Prostate gland (tissue), 2 donors: ENCODE measurements at places on chromosomes 16 and 17. TPM values are rescaled to one million over a fixed set of nuclear protein-coding genes. Genes with fewer than 3 reads are reported as not detected.

Gene PPP1R1B
- total RNA-seq = 69.0 TPM

Gene CACNG3
- total RNA-seq = not detected

Gene PRMT7
- 77.9 TPM for total RNA-seq

Gene NETO2
- total RNA-seq = 0.73 TPM

Gene NEUROD2
- 0.17 TPM for total RNA-seq

Gene XYLT1
- 19.3 TPM for total RNA-seq

Gene TAT
- 0.17 TPM for total RNA-seq

Gene FBXO47
- not detected for total RNA-seq

Gene C16orf86
- total RNA-seq = 18.3 TPM

- no peaks in the 10 kb centered on the region for H3K27me3 ChIP-seq
- no peaks in the 10 kb centered on the region for H3K4me1 ChIP-seq
- no peak overlapping the region for H3K27ac ChIP-seq
- H3K4me3 ChIP-seq = no peak overlapping the region
- no peak for DNase-seq
Observed at GRCh38 chr16:65727534-65728137, 605.8 kb upstream of the CDH11 start.

DNA sequence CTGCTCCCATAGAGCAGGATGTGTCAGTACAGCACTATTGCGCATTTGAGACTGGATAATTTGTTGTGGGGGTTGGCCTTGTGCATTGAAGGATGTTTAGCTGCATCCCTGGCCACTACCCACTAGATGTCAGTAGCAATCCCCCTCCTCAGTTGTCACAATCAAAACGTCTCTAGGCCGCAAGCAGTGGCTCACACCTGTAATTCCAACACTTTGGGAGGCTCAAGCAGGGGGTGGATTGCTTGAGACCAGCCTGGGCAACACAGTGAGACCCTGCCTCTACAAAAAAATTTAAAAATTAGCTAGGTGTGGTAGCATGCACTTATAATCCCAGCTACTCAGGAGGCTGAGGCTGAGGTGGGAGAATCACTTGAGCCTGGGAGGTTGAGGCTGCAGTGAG lies 48.4 kb downstream of the CENPV start:
- H3K27ac ChIP-seq = no peak overlapping the region
- H3K4me1 ChIP-seq = no peaks in the 10 kb centered on the region
- no peak for DNase-seq
- H3K4me3 ChIP-seq = no peak overlapping the region
- no peaks in the 10 kb centered on the region for H3K36me3 ChIP-seq
- no peaks in the 10 kb centered on the region for H3K27me3 ChIP-seq

- H3K36me3 ChIP-seq = no peaks in the 10 kb centered on the region
- DNase-seq = no peak
- H3K4me1 ChIP-seq = no peaks in the 10 kb centered on the region
- H3K27ac ChIP-seq = no peak overlapping the region
Observed at GRCh38 chr17:50576864-50577263, 16.3 kb downstream of the CACNA1G start.

DNA sequence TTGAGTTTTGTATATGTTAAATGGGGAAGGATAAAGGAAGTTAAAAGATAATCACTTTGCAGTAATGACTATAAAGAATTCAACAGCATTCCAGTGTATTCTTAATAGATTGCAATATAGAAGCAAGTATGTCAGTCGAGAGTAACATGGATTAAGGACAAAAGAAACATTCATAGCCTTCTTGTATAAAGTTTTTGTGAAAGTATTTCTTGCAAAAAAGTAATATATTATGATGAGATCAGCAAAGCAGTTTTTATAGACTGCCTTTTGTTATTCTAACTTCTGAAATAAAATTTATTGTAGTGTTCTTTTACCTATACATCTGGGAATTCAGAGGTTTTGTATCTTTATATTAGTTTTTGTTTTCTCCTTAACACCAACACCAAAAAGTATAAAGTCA lies 184.9 kb upstream of the RBL2 start:
- H3K27me3 ChIP-seq = no peaks in the 10 kb centered on the region
- no peaks in the 10 kb centered on the region for H3K4me1 ChIP-seq
- H3K4me3 ChIP-seq = no peak overlapping the region
- no peak for DNase-seq

DNA sequence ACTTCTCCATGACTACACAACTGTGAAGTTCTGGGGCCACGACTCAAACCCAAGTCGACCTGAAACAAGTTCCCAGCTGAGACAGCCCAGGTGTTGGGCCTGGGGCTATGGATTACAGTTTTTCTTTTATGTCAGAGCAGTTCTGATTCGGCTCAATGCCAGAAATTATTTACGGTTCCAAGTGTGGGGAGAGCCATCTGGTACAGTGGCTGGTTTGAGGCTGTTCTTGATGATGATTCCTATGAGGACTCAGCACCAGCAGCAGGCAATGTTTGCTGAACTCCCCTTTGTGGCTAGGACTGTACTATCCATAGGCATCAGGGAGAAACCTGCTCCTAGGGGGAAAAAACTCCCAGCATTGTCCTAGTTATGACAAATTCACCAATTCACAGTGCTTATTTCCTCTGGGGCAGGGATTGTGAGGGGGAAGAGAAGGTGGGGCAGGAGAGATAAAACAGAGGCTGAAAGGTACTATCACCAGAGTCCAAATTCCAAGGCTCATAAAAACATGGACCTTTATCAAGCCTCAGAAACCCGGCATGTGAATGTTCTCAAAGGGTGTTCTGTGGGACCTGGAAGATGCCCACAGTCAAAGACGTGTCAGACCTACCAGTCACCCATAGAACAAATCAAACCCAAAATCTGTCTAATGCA lies 18.2 kb upstream of the CMTM4 start:
- H3K4me3 ChIP-seq = no peak overlapping the region
- no peak overlapping the region for H3K27ac ChIP-seq
- H3K4me1 ChIP-seq = no peaks in the 10 kb centered on the region
- DNase-seq = no peak

DNA sequence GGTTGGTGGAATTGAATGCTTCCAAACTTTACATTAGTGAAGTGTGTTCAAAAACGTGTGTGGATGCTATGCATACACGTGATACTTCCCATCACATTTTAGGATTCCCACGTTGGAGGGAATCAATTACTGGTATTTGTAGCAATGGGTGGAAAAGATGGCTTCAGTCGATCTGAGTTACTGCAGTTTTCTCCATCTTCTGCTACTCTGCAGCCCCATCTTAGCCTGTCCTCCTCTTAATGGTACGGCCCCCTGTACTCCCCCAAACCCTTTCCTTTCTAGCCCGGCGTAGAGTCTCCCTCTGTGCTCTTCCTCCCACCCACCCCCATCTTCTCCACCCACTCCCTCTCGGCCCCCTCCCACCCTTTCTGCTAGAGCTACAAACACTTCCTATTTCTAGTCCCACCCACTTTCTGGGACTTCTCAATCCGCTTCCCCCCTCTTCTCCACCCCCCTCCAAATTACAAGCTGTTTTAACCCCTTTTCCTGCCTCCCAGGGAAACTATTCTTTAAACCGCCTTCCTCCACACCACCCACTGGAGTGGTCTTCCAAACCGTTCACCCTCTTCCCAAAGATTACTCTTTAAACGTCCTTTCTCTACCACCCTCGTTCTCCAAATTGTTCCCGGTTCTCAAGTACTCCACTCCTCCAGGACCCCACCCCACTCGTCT lies 1.1 kb downstream of the CHTF8 start:
- peak overlapping the region; percentile 86 for H3K27ac ChIP-seq
- DNase-seq = no peak
- H3K4me1 ChIP-seq = peaks cover 13% of the 10 kb centered on the region
- peak overlapping the region; percentile 91 for H3K4me3 ChIP-seq
- H3K36me3 ChIP-seq = no peaks in the 10 kb centered on the region

- no peaks in the 10 kb centered on the region for H3K27me3 ChIP-seq
- H3K27ac ChIP-seq = no peak overlapping the region
- DNase-seq = peak; percentile 67
- H3K4me3 ChIP-seq = no peak overlapping the region
- H3K4me1 ChIP-seq = no peaks in the 10 kb centered on the region
Observed at GRCh38 chr17:62892870-62893338, 73.1 kb upstream of the TANC2 start.

GRCh38 chr17:6853764-6854442 lies 22.4 kb upstream of the TEKT1 start:
- no peaks in the 10 kb centered on the region for H3K36me3 ChIP-seq
- DNase-seq = no peak
- no peaks in the 10 kb centered on the region for H3K27me3 ChIP-seq
- no peak overlapping the region for H3K27ac ChIP-seq

DNA sequence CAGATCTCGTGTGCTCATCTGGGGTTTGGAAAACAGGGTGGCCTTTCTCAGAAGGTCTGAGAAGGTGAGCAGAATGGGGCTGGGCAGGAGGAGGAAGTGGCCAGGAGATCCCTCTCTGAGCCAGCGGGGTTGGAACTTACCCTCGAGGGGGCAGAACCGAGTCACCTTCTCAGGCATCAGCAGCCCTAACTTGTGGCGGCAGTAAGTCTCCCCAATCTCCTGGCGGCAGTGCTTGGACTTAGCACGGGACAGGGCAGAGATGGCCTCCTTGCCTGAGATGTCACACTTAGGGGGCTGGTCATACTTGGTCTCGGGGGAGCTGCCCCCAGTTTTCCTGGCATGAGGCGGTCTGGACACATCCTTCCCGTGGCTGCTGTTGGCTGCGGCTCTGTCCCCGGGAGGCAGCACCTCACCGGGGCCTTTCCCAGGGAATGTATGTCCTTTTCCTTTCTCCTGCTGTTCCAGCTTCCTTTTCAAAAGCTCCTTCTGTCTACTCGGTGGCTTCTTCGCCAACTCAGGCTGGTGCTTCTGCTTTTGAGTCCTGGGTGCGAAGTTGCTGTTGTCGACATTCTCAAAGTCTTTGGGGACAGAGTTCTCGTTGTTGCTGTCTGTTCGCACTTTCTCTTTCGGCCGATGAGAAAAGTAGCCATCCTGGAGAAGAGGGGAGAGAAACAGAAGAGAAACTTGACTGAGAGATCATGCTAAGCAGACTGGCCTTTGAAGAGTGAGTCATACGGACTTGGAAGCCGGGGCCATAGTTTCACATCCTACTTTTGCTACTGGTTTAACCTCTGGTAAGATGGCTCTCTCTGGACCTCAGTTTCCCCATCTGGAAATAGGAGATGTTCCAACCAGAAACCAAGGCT lies 211.7 kb downstream of the XYLT1 start:
- no peaks in the 10 kb centered on the region for H3K27me3 ChIP-seq
- no peaks in the 10 kb centered on the region for H3K36me3 ChIP-seq

GRCh38 chr16:64242492-64242891 lies 879.4 kb downstream of the CDH11 start:
- H3K4me1 ChIP-seq = no peaks in the 10 kb centered on the region
- no peak for DNase-seq
- H3K36me3 ChIP-seq = no peaks in the 10 kb centered on the region
- H3K4me3 ChIP-seq = no peak overlapping the region
- H3K27me3 ChIP-seq = no peaks in the 10 kb centered on the region

GRCh38 chr16:86480444-86480843 lies 29.9 kb upstream of the FOXF1 start:
- no peak overlapping the region for H3K27ac ChIP-seq
- H3K4me3 ChIP-seq = no peak overlapping the region
- no peaks in the 10 kb centered on the region for H3K36me3 ChIP-seq
- H3K4me1 ChIP-seq = no peaks in the 10 kb centered on the region
- peaks cover 2% of the 10 kb centered on the region for H3K27me3 ChIP-seq

- no peak overlapping the region for H3K27ac ChIP-seq
- no peaks in the 10 kb centered on the region for H3K27me3 ChIP-seq
- no peak for DNase-seq
- no peaks in the 10 kb centered on the region for H3K4me1 ChIP-seq
Observed at GRCh38 chr17:44687756-44688155, 1.8 kb downstream of the CCDC43 start.

DNA sequence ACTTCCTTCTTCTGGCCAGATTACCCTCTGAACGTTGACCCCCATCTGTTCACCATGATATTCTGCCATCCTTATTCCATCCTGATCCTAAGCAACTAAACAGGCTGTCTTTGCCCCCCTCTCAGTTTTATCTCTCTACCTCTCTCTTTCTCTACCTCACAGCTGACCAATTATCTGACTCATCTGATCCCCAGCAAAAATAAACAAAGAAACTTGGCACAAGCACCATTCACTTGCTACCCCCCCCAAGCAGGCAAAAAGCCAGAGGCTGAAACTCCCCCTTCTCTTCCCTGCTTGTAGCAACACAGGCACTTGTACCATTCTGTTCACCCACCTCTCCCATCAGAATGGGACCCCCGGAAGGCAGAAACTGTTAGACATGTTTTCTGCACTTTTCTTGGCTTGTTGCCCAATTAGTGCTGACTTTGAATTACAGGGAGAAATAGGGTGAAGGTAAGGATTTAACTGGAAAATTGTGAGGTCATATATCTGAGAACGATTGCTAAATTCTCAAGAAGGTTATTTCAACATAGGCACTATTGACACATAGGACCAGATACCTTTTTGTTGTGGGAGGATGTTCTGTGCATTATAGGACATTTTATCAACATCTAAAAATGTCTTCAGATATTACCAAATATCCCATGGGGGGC lies 163.2 kb downstream of the TOX3 start:
- no peak overlapping the region for H3K27ac ChIP-seq
- no peak overlapping the region for H3K4me3 ChIP-seq
- H3K27me3 ChIP-seq = no peaks in the 10 kb centered on the region
- H3K4me1 ChIP-seq = no peaks in the 10 kb centered on the region

DNA sequence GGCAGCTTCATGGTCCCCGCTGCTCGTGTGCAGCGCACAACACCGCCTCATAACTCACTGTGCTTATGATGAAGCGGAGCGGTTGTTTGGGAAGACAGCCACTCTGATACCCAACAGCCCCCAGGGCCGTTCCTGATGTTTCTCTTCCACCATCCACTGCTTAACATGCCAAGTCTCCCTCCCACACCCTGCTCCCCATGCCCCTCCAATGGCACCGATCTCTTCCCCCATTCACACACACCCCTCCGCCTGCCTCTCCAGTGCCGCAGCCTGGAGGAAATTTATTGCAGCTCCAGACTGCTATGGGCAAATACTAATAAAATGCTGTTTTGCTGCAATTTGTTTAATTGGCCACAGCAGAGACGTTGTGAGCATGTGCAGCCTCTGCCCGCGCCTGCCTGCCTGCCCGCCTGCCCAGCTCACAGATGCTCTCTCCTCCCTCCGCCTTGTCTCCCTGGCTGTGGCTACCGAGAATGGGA lies 80.3 kb upstream of the LHX1 start:
- H3K27ac ChIP-seq = no peak overlapping the region
- H3K4me1 ChIP-seq = no peaks in the 10 kb centered on the region
- peak; percentile 39 for DNase-seq
- no peaks in the 10 kb centered on the region for H3K27me3 ChIP-seq

DNA sequence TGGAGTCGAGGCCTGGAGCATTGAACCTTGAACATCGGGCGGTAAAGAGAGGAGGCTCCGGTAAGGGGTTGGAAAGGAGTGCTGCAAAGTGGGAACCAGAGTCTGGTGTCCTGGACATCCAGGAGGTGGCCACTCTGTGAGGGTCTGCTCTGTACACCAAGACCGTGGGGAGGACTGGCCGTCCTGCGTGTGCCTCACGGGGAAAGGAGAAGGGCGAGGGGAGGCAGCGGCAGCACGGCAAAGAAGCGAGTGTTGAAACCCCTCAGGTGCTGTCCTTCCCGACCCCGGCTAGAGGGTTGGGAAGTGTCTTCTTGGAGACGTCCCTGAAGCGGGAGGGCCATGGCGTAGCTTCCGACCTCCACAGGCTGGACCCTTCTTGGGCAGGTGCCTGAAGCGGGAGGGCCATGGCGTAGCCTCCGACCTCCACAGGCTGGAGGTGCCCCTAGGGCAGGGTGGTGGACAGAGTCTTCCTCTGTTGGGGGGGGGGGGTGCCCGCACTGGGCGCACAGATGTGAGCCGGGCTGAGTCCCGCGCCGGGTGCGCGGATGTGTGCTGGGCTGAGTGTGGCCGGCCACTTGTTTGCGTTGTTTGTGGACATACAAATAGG lies 42.0 kb downstream of the FOXK2 start:
- H3K27ac ChIP-seq = no peak overlapping the region
- H3K36me3 ChIP-seq = no peaks in the 10 kb centered on the region
- no peak for DNase-seq
- no peaks in the 10 kb centered on the region for H3K27me3 ChIP-seq
- H3K4me1 ChIP-seq = peaks cover 5% of the 10 kb centered on the region
